SHP77 treated with DMSO at 0.1 percent for 48 hours (cell line): ENCODE measurements at places on chromosomes 5 and 9.

- peak; percentile 44 for DNase-seq
Observed at GRCh38 chr5:177317959-177318377, 6.3 kb upstream of the MXD3 start.

GRCh38 chr5:90718387-90718786 lies 159.8 kb downstream of the ADGRV1 start:
- no peak for DNase-seq

DNA sequence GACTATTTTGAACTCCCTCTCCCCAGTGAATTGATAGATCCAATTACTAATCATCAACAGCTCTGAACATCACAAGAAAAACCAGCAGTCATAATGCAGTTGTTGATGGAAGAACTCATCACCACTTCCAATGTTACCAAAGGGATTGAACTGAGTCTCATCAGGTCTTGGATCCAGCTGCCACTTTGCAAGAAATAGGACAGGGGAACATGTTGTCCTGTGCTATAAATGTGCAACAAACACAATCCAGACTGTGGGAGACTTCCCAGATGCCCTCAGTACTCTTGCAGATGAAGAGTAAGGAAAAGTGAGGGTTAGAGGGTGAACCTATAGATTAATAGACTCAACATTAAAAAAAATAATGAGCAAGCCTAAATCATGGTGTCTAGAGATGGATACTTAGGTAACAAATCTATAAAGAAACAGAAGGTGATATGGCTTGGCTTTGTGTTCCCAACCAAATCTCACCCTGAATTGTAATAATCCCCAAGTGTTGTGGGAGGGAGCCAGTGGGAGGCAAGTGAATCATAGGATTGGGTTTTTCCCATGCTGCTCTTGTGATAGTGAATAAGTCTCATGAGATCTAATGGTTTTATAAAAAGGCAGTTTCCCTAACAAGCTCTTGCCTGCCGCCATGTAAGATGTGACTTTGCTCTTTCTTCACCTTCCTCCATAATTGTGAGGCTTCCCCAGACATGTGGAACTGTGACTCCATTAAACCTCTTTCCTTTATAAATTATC lies 63.4 kb upstream of the PAPPA start:
- no peak for DNase-seq

DNA sequence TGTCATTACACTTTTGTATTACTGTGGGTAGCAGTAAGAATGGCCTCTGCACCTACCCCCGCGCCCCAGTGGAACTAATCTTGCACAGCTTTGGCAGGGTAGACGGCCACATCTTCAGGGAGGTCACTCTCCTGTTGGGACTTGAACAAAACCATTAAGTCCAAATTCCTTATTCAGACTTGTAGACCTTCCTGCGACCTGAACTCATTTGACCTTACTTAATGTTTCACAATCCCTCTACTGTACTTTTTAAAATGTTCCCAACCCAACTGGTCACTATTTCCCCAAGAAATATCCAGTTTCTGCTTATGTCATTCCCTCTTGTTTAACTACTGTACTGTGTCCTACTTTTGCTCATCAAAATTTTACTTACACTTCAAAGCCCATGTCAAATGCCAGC lies 5.3 kb upstream of the FAM120AOS start:
- DNase-seq: no peak

DNA sequence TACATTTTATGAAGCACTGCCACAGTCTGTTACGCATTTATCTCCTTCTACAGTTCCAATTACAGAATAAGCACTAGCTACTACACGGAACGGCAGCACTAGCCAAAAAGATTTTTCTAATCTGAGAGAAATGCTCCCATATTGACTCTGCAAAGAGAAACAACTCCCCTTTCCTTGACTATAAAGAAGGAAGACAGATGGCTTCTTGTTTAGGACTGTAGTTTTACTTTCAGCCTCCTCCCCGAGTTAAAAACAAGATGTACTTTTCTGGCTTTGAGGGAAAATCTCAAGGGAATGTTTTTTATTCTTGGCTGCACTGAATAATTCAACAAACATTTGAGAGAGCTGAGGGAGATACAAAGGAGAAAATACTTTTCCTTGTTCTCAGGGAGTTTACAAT lies 1.9 kb upstream of the SLC44A1 start:
- DNase-seq: no peak

DNA sequence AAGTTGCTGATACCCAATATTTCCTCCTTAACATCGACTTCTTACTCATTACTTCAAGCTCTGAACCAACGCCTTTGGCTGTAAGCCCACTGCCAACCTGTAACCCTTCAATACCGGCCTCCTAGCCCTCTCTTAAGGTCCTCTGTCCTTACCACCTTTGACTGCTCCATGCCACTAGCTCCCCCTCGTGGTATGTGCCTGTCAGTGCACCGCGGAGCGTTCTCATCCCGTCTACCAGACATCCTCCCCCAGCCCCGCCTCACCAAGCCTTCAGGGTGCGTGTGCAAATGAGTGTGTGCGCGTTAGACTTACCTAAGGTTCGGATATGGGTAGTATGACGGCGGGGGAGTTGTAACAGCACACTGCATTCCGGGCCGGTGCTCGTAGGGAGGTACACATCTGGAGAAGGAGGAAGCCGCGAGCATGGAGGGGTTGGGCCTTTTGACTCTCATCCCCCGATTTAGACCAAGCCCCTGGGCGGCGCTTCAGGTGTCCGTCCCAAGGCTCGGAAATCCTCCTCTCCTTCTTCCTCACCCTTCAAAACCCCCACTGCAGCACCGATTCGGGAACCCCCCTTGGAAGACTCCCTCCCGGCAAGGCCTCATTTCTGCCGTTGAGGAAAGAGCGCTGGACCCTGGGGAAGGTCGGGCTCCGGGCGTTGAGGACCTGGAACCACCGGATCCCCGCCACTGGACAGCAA lies 2.8 kb upstream of the MYORG start:
- peak; percentile 58 for DNase-seq

GRCh38 chr9:117528225-117528624 lies 113.4 kb upstream of the ASTN2 start:
- no peak for DNase-seq

DNA sequence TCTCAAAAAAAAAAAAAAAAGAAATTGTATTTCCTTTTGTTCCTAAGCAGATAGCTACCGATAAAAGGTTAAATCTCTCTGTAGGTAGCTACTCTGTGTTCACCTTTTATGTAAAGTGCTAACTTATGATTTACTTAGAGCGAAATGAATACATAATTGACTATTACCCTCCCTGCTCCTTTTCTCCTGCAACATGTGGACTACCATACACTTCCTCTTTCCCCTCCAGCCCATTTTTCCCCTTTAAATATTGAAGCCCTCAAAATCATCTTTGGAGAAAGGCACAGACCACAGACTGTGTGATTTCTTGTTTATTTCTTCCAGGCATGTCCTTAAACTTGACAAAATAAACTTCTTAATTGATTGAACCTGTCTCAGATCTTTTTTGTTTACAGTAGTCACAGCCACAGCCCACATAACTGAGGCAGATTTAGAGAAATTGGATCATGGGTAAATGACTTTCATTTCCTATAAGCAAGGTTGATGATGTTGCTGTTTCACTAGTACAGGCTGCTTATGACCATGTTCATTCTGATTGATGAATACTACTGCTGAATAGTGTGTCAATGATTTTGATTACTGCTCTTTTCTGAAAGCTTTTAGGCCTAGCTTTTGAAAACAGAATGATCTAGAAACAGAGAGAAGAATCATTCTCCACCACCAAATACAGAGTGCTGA lies 59.2 kb downstream of the PHAX start:
- DNase-seq: no peak
